ENCODE measurements at places on chromosomes 2 and 18. TPM values are rescaled to one million over a fixed set of nuclear protein-coding genes. Genes with fewer than 3 reads are reported as not detected.

- DNase-seq = no peak
These were observed 2.7 kb downstream of the BCL2 start for GRCh38 chr18:63316612-63317555.

DNA sequence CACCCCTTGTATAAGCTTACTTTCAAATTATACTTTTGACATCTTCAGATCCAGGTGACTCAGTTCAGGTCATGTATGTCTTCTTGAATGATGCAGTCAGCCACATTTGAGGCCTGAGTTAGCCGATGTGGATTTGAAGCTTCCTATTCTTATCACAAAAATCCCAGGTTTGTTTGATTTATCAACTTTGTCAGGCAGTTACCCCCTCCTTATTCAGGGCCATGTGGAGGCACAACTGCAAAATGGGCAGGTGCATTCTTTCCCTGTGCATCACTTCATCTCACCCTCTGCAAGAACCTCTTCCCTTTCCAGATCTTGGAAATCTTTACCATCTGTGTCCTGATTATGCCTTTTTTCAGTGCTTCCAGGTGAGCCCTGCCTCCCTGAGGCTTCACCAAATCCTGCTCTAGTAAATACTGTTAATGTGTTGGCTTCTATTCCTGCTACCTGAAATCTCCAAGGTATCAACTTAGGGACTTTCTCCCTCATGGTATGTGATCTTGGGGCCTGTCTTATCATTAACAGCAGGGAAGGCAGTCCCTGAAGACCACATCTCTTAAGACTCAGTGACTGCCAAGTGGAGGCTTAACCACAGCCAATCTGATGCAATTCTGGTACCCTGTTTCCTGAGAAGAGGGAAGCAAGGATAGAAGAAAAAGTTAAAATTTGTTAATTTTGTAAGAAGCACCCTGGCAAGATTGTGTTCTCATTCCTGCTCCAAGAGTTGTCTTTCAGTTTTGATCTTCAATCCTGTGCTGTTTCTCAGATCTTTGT lies 9.4 kb upstream of the ARHGAP28 start:
- no peak for DNase-seq

Gene L3MBTL4
- polyA plus RNA-seq = 5.7 TPM

Gene REG3G
- not detected for polyA plus RNA-seq

DNA sequence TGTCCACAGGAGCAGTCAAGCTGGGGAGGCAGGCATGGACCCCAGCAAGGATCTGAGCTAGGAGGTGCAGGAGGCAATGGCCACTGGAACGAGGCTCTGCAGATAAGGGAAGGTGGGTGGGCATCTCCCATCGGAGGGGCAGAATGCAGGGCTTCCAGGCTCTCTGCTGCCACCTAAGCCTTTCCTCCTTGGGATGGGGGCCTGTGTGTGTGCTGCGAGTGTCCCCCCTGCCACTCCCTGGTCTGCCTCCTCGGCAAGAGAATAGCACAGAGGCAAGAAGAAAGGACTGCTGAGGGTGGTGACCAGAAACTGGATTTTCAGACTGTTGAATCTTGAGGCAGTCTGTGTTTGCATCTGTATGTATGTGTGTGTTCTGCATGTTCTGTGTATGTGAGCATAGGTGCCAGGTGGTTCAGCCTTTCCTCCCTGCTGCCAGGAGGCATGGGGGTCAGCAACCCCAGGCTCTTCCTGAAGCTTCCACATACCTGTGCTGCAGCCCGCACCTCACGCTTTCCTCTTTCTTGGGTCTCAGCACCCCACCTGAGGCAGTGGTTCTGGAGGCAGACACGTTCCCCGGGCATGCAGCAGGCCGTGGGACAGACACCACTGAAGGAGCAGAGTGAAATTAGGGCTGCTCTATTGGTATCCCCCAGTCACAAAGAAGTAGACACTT lies 86.7 kb downstream of the EPAS1 start:
- DNase-seq = no peak

DNA sequence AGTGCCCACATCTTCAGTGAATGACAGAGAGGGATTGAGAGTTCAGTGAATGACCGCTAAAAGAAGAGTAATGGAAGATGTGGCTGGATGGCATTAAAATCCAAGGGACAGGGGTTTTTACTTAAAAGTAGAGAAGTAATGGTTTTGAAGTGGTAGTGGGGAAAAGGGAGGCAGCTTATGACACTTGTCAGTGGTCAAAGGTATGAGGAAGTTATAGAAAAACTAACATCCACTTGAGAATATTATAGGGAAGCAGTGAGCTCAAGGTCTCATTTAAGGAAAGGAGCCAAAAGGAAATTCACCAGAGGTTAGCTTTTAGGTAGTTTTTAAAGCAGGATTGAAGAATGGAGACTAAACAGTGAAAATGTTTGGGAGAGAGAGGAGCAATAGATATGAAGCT lies 24.3 kb downstream of the CDK15 start:
- DNase-seq = no peak

DNA sequence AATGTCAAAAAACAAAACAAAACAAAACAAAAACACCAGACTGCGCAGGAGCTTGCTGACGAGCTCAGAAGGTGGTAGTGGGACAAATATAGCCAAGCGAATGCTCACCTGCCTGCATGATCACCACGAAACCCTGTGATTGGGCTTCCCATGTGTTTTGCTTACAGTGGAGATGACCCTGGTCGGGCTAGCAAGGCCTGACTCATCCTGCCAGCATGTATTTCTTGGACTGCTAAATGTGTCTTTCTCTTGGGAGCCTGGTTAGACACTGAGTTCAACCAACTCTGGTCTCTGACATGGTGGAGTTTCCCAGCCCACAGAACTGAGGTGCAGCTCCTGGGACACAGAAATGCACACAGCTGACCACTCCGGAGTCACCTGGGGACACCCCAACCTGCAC lies 30.7 kb upstream of the DUSP2 start:
- no peak for DNase-seq

DNA sequence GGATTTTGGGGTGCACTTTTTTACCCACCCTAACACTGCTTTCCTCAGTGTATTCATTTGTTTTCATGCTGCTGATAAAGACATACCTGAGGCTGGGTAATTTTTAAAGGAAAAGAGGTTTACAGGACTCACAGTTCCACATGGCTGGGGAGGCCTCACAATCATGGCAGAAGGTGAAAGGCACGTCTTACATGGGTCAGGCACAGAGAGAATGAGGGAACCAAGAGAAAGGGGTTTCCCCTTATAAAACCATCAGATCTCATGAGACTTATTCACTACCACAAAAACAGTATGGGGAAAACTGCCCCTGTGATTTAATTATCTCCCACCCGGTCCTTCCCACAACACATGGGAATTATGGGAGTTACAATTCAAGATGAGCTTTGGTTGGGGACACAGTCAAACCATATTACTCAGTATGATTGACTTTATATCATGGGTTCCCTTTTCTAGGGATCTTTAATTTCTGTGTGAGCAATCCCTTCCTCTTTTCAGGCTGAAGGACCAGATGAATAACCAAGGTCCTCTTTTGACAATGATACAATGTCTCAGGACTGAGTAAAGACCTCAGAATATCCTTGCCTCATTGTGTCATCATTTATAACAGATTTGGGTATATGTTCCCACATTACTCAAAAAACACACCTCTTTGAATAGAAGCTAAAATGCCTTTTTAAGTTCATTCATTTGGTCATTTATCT lies 100.1 kb upstream of the TRIB2 start:
- DNase-seq = no peak

GRCh38 chr18:10299643-10300042 lies 154.8 kb upstream of the APCDD1 start:
- no peak for DNase-seq

GRCh38 chr18:28208712-28209265 lies 31.9 kb upstream of the CDH2 start:
- no peak for DNase-seq

Gene IL37
- 0.35 TPM for polyA plus RNA-seq

DNA sequence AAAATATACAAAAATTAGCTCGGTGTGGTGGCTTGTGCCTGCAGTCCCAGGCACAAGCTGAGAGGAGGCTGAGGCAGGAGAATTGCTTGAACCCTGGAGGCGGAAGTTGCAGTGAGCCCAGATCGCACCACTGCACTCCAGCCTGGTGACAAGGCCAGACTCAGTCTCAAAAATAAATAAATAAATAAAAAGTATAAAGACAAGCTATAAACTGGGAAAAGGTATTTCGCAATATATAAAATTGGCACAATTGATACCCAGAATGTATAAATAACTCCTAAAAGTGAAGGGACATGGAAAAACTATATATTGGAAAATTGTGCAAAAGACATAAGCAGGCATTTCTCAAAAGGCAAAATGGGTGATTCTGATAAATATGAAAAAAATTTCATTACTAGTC lies 657.9 kb upstream of the SLC8A1 start:
- no peak for DNase-seq

DNA sequence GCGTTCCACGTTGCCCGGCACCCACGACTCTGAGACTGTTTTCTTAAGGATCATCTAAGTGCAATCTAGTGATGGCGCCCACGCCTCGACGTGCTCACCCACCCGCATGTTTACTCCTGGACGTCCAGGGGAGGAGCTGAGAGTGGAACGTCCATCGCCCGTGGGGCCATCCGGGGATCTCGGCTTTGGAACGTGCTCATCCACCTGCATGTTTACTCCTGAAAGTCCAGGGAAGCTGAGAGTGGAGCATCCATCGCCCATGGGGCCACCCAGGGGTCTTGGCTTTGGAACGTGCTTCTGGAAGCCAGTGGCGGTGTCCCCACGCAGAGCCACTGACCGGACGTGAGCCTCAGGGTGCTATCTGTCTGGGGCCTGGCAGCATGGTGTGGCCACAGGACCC lies 45.6 kb upstream of the SALL3 start:
- no peak for DNase-seq

GRCh38 chr2:113180131-113180946 lies 6.6 kb downstream of the PSD4 start:
- DNase-seq = peak; percentile 39

GRCh38 chr2:234179031-234179363 lies 128.5 kb downstream of the SPP2 start:
- no peak for DNase-seq

GRCh38 chr2:160701822-160702221 lies 208.2 kb upstream of the RBMS1 start:
- no peak for DNase-seq

Gene LBX2
- not detected for polyA plus RNA-seq

GRCh38 chr2:65438137-65438899 lies 5.9 kb upstream of the SPRED2 start:
- no peak for DNase-seq

Data from left lung (tissue), 14 donors.